ENCODE measurements at places on chromosomes 16 and 17.

DNA sequence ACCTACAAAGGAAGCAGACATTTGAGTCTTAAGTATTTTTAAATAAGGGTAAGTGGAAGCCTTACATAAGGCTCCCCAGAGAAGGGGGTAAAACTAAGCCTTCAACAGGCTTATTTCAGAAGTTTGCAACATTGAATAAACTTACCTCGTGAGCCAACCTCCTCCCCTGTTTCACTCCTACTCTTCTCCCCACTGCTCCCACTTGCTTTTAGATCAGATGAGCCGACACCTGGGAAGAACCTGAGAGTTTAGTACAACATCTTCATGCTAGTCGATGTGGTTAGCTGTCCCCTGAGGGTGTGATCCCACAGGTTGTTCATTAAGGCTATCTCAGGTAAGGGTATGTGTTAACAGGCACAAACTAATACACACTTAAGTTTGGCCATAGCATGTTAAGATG, 13.8 kb downstream of the ZP2 start:
- no peak for DNase-seq

DNA sequence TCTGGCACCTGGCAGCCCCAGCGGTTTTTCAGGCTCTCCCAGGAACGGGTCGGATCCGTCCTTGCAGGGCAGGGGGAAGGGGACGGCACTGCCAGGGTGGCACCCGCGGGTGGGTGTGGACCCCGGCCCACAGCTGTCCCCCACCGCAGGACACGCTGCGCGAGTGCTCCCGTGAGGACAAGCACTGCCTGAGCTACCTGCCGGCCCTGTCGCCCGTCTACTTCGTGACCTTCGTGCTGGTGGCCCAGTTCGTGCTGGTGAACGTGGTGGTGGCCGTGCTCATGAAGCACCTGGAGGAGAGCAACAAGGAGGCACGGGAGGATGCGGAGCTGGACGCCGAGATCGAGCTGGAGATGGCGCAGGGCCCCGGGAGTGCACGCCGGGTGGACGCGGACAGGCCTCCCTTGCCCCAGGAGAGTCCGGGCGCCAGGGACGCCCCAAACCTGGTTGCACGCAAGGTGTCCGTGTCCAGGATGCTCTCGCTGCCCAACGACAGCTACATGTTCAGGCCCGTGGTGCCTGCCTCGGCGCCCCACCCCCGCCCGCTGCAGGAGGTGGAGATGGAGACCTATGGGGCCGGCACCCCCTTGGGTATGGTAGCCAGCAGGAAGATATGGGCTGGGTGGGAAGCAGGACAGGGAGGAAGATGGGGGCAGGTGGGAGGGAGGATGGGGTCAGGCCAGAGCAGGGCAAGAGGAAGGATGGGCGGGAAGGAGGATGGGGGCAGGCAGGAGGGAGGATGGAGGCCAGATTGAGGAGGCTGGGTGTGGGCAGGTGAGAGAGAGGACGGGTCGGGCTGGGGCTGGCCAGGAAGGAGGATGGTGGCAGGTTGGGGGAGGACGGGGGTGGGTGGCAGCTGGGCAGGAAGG, 6.8 kb downstream of the TPSG1 start:
- no peak for DNase-seq

DNA sequence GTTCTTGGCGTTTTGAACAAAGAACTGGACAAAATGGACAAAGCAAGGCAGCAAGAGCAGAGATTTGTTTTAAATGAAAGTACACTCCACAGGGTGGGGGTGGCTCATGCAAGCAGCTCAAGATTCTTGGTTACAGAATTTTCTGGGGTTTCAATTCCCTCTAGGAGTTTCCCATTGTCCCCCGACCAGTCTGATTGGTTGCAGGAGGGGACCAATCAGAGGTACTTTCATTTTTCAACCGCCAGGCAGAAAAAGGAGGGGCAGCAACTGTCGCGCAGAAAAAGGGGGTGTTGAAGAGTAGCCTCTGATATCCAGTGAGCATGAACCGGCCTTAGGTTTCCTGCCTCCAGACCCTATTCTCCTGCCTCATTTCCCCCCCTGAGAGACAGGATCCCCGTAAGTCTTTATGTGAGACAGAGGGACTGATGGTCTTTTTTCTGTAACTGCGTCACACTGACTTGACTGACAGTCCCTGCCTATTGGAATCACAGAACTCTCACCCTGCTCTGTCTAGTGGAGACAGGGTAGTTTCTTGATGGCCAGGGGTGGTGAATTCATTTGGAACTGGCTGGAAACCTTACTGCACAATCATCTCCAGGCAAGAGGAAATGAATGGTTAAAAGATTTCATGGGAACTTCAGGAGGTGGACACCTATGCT, 59.4 kb upstream of the ALOX12 start:
- DNase-seq, result no peak

GRCh38 chr16:76681296-76681695, 404.1 kb downstream of the CNTNAP4 start:
- no peak for DNase-seq

All from stimulated activated CD4-positive, alpha-beta T cell treated with anti-CD3 and anti-CD28 coated beads, TNF-alpha, amount 100 ng/mL, for 48 hours (primary cell).